ENCODE measurements at places on chromosomes 7 and 10. TPM values are rescaled to one million over a fixed set of nuclear protein-coding genes. Genes with fewer than 3 reads are reported as not detected.

GRCh38 chr7:71625545-71625944, 493.6 kb downstream of the GALNT17 start:
- DNase-seq: no peak

DNA sequence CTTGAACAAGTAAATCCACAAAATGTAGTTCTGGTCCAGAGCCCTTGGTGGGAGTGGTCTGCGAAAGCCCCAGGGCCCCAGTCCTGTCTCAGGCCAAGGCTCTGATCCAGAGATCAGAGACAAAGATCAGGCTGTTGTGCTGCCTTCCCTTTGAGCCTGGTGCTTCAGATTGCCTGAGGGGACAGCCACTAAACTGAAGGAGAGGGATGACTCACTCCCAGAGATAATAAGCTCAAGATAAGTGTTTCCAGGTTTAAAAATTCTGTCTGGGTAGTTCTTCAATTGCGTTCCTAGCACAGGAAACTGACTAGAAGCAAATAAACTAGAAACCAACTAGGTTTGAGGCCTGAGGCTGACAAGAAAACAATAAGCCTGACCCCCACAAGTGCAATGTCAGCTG, 190.2 kb downstream of the RAMP3 start:
- no peak for DNase-seq

BEND7 gene
- 11.5 TPM for total RNA-seq

- DNase-seq: peak; percentile 62
These were observed 43.3 kb upstream of the NFKB2 start for GRCh38 chr10:102352066-102352715.

DNA sequence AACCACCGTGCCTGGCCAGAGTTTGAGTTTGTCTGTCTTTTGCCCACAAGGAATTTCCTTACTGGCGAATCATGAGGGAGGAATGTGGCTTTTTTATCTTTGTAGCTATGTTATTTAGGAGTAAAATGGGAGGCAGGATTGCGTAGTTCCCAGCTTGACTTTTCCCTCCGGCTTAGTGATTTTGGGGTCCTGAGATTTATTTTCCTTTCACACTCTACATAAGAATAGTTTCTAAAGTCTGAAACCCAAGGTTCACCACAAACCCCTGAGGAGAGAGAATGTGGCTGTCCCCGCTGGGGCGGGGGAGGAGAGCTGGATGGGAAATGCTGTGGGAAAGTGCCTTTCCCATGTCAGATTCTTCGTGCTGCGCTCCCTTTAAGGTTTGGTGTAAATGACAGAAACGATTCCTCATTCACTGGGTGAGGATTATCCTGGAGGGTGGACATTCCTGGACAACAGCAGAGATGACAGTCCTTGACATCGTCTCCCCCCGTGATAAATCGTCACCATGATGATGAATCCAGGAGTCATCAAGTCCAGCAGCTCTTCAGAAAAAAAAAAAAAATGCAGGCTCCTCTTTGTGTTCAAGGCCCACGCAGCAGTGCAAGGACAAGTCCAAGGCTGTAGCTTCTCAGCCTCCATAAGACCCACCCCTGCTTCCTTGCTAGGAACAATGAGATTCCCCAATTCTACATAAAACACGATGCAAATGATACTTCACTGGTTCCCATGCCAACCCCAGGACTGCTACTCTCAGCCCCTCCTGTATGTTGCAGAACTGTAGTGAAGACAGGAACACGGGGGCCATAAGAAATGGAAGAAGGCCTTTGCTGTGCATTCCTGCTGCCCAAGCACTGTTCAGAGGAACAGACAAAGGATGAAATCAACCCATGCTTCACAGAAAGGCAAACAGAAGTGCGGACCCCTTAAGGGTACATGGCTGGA, 233.1 kb downstream of the CCDC3 start:
- DNase-seq: no peak

DNA sequence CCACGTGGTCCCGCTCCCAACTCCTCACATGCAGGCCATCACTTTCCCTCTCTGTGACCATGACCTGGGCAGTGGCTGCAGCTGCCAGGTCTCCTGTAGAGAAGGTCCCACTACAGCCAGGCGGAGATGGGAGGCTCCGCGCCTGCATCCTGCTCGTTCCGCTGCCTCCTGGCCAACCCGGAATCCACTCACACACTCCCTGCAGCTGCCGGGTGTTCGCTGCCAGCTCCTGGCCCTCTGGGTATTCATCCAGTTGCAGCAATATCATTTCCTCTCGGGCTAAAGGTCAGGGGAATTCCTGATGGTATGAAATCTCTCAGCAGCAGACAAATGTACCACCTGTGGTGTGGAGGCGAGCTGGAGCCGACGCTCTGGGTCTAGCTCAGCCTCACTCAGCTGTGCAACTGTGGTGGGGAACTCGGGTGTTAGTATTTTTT, 65.7 kb downstream of the TLL2 start:
- no peak for DNase-seq

DNA sequence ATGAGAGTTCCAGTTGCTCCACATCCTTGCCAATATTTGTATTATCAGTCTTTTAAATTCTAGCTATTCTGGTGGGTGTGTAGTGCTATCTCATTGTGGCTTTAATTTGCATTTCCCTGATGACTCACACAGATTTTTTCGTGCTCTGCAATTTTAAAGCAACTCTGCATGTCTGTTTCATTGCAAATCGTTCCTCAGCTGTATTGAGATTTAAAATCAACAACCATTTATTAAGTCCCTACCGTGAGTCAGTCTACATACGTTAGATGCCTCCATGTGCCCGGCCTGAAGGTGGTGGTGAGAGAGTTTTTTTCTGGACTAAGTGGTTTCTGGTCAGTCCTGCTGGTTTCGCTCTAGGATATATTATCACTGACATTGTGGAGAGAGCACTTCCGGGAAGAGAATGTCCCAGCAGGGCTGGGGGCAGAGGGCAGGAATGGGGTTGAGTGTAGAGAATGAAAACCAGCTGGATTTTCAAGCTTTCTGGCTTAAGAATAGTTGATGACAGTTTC, 8.4 kb upstream of the HYCC1 start:
- DNase-seq: no peak

DNA sequence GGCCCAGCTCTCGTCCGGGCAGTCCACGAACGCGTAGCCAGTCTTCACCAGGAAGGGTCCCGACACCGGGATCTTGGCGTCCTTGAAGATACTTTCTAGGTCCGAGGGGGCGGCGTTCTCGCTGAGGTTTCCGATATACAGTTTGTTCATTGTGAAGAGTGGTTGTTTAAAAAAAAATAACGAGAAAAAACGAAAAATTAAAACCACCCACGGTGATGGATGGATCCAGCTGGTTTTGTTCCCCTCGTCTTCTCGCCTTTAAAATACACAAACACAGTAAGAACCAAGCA, 385 bp downstream of the IGF2BP3 start:
- no peak for DNase-seq

CYP3A4 gene
- 0.43 TPM for total RNA-seq

- no peak for DNase-seq
These were observed 57.8 kb downstream of the SYPL1 start for GRCh38 chr7:106054156-106054910.

- no peak for DNase-seq
These were observed 4.1 kb upstream of the BMPR1A start for GRCh38 chr10:86752311-86752710.

CTBP2 gene
- 36.0 TPM for total RNA-seq

GRCh38 chr10:88987243-88987725, 3.3 kb upstream of the FAS start:
- no peak for DNase-seq

GRCh38 chr7:2497065-2497464, 20.9 kb upstream of the GRIFIN start:
- DNase-seq: no peak

DNA sequence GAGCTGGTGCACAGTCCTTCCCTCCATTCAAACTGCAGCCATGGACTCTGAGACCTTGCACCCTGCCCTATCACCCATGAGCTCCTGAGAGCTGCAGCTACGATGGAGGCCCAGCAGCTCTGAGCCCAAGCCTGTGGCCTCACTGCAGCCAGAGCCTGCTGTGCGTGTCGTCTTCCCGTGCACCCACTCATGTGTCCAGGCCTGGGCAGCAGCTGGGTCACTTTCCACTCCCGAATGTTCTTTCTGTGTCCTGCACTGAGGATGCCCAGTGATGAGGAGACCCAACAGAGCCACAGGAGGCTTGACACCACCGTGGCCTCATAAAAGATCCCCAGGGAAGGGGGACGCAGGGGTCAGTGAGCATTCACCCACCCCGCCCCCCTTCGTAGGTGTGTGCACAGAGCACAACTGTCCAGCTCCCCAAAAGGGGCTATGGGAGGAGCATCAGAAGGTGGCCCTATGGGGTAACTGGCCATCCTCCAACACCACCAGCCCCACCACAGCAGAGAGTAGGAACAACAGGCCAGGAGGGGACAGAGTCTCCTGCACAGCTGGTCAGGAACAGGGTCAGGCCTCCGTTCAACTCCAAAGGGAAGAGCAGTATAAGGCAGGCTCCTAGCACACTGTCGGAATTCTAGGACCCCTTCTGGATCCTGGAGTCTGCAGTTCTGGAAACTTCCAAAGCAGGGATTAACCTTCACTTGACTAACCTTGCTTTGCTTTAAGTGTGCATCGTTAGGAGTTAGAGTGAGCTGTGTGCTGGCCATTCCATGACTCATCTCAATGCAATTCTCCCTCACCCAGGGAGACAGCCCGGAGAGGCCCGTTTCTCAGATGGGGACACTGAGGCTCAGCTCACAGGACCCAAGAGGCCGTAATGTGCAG, 52.6 kb downstream of the RASGEF1A start:
- DNase-seq: no peak

DNA sequence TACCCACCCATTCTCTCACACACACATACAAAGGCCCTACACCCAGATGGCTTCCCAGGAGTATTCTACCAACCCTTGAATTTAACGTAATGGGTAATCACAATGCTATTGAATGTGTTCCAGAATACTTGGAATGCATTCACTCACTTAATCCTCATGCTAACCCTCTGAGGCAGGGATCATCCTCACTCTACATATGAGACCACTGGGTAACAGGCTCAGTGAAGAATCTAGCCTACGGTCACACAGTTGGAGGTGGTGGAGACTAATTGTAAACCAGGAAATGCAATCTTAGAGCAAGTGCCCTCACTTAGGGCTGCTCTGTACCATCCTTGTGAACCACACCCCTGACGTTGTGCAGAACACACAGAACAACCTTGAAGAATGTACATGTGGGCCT, 87.5 kb downstream of the PPP1R3C start:
- DNase-seq: no peak

DNA sequence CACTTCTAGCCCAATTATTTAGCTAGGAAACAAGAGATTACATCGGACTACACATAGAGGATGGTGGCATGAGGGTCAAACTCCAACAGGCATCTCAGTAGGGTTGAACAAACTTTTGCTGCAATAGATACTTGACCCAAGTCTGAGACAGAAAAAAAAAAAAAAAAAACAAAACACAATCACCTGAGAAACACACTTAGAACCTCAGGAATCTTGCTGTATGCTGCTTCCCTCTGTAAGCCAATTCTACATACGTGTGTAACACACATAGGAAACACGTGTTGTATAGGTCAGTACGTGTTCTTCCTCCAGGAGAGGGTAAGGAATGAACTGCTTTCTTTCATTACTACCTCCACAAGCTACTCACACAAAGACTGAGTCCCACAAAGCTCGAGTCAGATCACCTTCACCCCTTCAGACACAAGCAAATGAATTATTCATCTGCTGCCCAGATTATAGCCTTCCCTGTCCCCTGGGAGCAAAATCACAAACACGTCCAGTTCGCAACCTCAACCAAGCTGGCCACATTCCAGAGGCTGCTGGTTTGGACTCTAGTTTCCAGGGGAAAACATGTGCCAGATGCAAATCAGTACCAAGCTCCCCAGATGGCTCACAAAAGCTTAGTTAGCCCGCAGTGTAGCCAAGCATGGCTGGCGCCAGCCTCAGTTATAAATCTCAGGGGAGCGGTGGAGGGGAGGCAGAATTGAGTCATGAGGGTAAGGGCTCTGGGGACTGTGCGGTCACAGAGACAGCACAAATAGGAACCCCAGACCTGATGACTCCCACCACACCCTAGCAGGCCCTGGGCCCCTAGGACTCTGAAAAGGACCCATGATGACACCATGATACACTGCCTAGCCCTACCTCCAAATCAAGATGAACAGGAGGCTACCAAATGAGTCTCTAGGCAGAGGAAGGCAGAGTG, 15.1 kb downstream of the PSAP start:
- DNase-seq: peak; percentile 82

THSD7A gene
- 2.9 TPM for total RNA-seq

DNA sequence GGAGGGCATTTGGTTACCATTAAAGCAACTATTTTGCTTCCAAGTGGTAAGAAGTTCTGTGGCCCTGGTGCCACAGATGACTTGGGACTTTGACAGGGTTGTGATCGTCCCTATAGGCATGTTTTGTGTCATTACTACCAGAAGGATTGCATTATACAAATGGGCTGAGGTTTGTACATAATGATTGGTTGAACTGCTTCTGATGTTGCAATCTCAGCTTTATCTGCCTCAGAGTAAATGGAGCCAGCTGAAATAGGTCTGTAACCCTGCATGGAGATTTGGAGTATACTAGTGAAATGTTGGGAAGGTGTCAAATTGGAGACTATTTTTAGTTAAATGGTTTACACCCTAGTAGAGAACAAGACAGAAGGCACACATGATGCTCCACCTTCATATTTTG, 46.1 kb upstream of the SEPTIN7 start:
- DNase-seq: no peak

- no peak for DNase-seq
These were observed 10.9 kb downstream of the CUL2 start for GRCh38 chr10:35079265-35079664.

DNA sequence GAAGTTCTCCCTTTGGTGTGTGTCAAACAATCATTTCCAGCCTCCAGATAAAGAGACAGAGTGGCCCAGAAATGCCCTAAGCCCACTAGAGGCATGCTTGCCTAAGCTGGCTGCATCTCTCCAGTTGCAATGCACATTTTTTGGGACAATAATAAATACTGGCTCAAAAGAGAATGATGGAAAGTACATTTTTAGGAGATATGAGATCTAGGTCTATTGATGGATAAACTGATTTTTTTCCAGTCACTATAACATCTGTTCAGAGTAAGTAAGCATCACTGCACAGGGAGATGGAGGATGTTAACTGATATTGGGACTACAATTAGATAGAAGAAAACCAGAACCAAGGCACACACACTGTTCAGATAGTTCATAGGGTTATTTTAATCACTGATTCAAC, 553.0 kb downstream of the GRM8 start:
- no peak for DNase-seq

- no peak for DNase-seq
These were observed 4.8 kb upstream of the RET start for GRCh38 chr10:43071865-43072650.

WNT2 gene
- total RNA-seq: 6.5 TPM

- no peak for DNase-seq
These were observed 155.5 kb upstream of the POT1 start for GRCh38 chr7:125085084-125085483.

DNA sequence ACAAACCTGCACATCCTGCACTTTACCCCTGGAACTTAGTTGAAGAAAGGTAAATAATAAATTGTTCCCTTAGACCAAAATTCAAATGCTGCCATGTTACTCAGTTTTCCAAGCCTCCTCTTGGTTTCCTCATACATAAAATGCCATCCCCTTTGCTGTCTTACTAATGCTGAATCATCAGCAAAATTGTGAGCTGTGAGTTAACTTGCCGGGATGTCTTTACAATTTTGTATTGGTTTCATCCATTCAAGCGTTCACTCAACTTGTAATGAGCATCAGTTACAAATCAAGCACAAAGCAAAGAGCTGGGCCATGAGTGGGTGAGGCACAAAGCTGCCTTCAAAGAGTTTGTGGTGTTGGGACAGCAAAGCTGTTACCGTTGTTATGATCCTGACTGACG, 395.8 kb upstream of the ZMIZ1 start:
- no peak for DNase-seq
